ENCODE measurements at places on chromosomes 1 and 21. TPM values are rescaled to one million over a fixed set of nuclear protein-coding genes. Genes with fewer than 3 reads are reported as not detected.

GRCh38 chr1:109619576-109620400 is at the start of the genes AMPD2 and GNAT2:
Gene AMPD2, plus strand, starts transcription at chr1:109619837. Its CDS starts 1,339 bp downstream, at chr1:109621176.
Gene GNAT2, minus strand, starts transcription at chr1:109619616. Its CDS starts 6,746 bp downstream, at chr1:109612870.
- H3K4me1 ChIP-seq, result peaks cover 66% of the 10 kb centered on the region
- peak within 1 kb of the TSS; percentile 84 for H3K4me3 ChIP-seq
- DNase-seq, result peak; percentile 73
- no peaks in the 10 kb centered on the region for H3K27me3 ChIP-seq

- peaks cover 4% of the 10 kb centered on the region for H3K27me3 ChIP-seq
- H3K27ac ChIP-seq, result no peak overlapping the region
- H3K4me1 ChIP-seq, result no peaks in the 10 kb centered on the region
- DNase-seq, result no peak
- no peak overlapping the region for H3K4me3 ChIP-seq
Observed at GRCh38 chr1:182357171-182357570, 34.4 kb downstream of the GLUL start.

- peak overlapping the region; percentile 92 for H3K27ac ChIP-seq
- no peaks in the 10 kb centered on the region for H3K27me3 ChIP-seq
- peak; percentile 24 for DNase-seq
- peaks cover 68% of the 10 kb centered on the region for H3K4me1 ChIP-seq
- peaks cover 8% of the 10 kb centered on the region for H3K36me3 ChIP-seq
Observed at GRCh38 chr1:221776495-221777301, 34.8 kb upstream of the DUSP10 start.

Gene MYOG
- total RNA-seq, result not detected

DNA sequence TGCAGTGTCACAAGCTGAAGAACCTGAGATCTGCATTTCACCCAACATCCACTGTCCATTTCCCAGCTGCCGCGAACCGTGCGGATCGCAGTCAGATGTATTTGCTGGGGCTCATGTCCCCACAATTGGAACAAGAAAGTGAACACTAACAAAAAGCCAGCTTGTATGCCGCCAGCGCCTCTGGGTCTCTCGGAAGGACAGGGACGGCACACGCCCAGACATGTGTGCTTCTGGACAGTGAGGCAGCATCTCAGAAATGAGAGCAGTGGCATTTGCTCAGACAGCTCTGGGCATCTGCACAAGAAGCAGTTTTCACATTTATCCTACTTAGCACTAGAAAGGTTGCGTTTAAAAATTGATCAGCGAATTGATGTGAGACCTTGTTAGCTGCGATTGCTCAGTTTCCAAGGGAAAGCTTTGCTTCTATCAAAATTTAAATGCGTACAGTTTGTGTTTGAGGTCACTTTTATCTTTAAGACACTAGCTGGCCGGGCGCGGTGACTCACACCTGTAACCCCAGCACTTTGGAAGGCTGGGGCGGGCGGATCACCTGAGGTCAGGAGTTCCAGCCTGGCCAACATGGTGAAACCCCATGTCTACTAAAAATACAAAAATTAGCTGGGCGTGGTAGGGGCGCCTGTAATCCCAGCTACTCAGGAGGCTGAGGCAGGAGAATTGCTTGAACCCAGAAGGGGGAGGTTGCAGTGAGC is 28.7 kb downstream of the KCNAB2 start:
- H3K27ac ChIP-seq, result no peak overlapping the region
- no peaks in the 10 kb centered on the region for H3K4me1 ChIP-seq
- no peak overlapping the region for H3K4me3 ChIP-seq
- DNase-seq, result no peak
- no peaks in the 10 kb centered on the region for H3K27me3 ChIP-seq

Gene IL20
- total RNA-seq, result not detected

GRCh38 chr1:65174585-65174984 is 26.6 kb downstream of the AK4 start:
- H3K27me3 ChIP-seq, result no peaks in the 10 kb centered on the region
- H3K4me1 ChIP-seq, result peaks cover 8% of the 10 kb centered on the region
- no peak for DNase-seq

DNA sequence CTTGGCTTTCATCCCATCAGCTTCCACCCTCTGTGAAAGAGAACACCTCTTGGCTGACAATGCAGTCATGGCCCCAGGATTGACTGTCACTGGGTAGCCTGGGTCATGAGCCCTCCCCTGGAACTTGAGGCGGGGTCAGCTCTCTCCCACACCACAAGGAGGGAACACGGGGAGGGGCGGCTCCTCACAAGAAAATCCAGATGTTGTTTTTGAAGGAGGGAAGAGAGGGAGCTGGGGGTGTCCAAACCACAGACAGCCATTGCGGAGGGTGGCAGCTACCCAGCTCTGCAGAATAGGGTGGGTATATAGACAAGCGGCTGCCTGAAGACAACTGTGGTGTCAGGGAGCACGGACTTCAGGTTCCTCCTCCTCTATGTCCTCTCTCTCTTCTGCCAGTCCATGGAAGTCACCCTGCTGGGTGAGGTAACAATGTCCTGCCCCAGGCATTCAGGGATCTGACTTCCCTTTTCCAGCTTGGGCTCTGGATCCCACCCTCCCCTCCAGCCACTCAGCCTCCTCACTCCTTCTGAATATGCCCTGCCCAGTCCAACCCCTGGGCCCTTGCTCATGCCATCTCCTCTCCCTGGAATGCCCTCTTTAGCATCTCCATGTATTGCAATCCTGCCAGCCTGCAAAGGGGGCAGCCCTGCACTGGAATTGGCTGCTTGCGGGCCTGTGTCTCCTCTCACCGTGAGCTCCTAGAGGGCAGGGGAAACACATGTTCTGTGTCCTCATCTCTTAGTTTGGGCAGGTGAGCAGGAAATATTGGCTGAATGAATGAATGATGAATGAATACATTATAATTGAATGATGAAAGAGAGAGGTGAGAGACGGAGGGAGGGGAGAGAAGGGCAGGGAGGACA is 60.9 kb upstream of the RUNX3 start:
- peak overlapping the region; percentile 95 for H3K27ac ChIP-seq
- no peak for DNase-seq
- H3K27me3 ChIP-seq, result no peaks in the 10 kb centered on the region
- H3K4me3 ChIP-seq, result no peak overlapping the region
- H3K36me3 ChIP-seq, result no peaks in the 10 kb centered on the region
- H3K4me1 ChIP-seq, result peaks cover 95% of the 10 kb centered on the region

DNA sequence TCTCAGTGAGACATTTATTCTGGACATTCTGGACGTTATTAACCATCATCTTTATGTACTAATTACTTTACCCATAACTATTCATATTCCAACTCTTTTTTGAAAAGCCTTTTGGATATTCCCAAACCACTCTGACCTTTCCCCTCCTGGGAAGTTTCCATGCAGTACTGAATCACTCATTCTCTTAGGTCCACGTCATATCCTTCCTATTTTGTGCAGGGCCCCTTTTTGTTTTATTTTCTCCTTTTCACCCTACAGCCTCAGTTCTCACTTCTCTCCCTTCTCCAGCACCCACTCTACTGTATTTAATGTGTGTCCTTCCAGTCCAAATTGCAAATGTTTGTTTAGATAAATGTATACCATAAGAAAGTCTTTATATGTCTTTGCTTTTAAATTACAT is 16.4 kb upstream of the ATP1A1 start:
- peaks cover 30% of the 10 kb centered on the region for H3K4me1 ChIP-seq
- no peak for DNase-seq
- H3K4me3 ChIP-seq, result no peak overlapping the region
- H3K27me3 ChIP-seq, result no peaks in the 10 kb centered on the region
- H3K36me3 ChIP-seq, result no peaks in the 10 kb centered on the region

DNA sequence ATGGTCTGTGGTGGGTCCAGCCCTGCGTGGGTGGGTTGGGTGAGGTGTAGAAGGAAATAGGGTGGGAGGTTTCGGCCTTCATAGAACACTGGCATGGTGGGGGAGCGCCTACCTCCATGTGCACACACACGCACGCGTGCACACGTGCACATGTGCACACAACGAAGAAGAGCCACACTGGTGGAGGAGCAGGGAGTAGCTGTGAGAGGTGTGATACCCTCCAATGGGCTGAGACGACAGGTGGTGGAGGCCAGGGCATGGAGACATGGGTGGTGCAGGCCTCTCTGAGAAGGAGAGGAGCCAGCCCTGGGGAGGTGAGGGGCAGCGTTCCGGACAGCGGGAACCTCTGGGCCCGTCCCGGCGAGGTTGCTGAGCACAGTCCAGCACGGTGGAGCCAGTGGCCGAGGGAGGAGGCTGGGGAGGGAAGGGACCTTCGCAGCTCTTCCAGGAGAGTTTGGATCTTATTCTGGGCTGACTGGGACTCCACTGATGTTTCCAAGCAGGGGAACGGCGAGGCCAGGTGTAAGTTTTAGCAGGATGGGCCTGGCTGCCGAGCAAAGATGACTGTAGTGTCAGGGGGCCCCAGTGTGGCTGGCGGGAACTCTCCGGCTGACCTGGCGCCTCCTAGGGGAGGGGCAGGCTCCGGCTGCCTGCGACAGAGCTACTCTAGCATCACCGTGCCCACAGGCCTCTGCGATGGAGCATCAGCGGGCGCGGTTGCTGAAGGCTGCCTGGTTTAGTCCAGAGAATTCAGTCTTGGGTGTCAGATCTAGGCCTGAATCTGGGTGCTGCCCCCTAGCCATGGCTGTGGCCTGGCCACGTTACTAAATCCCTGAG is 107.2 kb downstream of the ARHGEF10L start:
- no peaks in the 10 kb centered on the region for H3K27me3 ChIP-seq
- H3K4me3 ChIP-seq, result no peak overlapping the region
- no peaks in the 10 kb centered on the region for H3K4me1 ChIP-seq
- no peaks in the 10 kb centered on the region for H3K36me3 ChIP-seq
- no peak for DNase-seq

DNA sequence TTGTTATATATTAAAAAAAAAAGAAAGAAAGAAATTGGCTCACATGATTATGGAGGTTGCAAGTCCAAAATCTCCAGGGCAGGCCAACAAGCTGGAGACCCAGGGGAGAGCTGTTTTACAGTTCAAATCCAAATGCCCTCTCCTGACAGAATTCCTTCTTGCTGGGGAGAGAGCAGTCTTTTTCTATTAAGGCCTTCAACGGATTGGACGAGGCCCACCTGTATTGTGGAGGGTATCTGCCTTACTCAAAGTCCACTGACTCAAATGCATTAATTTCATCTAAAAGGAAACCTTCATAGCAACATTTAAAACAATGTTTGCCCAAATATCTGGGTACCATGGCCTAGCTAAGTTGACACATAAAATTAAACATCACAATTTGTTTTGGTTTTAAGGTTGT is 56.9 kb upstream of the TRIM67 start:
- peaks cover 3% of the 10 kb centered on the region for H3K27me3 ChIP-seq
- H3K36me3 ChIP-seq, result no peaks in the 10 kb centered on the region
- no peak overlapping the region for H3K27ac ChIP-seq
- H3K4me3 ChIP-seq, result no peak overlapping the region

DNA sequence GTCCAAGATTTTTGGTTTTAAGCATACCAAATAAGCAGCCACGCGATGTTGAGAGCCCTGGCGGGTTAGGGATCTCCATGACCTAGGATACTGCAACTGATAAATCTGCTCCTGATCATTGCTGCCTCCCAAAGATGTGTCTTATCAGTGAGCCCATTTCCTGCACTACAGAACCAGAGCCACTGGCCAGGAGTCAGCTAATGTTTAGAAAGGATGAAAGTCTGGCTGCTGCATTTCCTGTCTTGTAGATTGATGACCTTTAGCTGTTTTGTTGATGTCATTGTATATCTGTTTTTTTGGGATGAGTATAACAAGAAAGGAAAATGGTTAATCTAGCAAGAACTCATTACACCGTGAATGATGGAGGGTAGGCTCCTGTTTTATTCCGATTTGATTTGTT is 74.5 kb downstream of the C1orf21 start:
- no peaks in the 10 kb centered on the region for H3K4me1 ChIP-seq
- no peak overlapping the region for H3K4me3 ChIP-seq
- H3K27ac ChIP-seq, result no peak overlapping the region
- no peaks in the 10 kb centered on the region for H3K36me3 ChIP-seq

Gene PRKAA2
- not detected for total RNA-seq

Gene LCE1C
- not detected for total RNA-seq

GRCh38 chr1:74395571-74395970 is 116.8 kb downstream of the LRRC53 start:
- no peak overlapping the region for H3K4me3 ChIP-seq
- H3K36me3 ChIP-seq, result no peaks in the 10 kb centered on the region
- no peak for DNase-seq

Gene PLEKHN1
- 3.2 TPM for total RNA-seq

DNA sequence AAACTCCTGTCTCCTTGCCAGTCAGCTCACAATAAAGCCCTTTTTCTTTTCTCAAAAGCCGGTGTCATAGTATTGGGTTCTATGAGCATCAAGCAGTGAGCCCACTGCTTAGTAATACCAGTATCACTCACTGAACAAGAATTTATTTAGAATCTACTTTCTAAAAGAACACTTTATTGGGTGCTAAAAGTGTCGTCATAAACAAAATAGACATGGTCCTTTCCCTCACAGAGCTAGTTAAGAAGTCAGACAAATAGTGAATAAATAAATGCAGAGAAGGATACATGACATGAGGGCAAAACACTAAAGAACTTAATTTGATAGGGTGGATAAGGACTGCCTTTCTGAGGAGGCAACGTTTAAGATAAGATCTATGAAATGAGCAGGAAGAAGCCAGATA is 32.2 kb downstream of the EVI5 start:
- H3K27ac ChIP-seq, result no peak overlapping the region
- H3K4me1 ChIP-seq, result no peaks in the 10 kb centered on the region
- no peaks in the 10 kb centered on the region for H3K36me3 ChIP-seq
- peaks cover 5% of the 10 kb centered on the region for H3K27me3 ChIP-seq

Gene COL9A2
- 1.2 TPM for total RNA-seq

Gene KCNJ15
- total RNA-seq, result not detected

Gene RPRD2
- 36.4 TPM for total RNA-seq

Gene PGLYRP3
- not detected for total RNA-seq

GRCh38 chr1:195789321-195789720 is 818.9 kb downstream of the KCNT2 start:
- H3K36me3 ChIP-seq, result no peaks in the 10 kb centered on the region
- no peaks in the 10 kb centered on the region for H3K4me1 ChIP-seq
- no peak for DNase-seq
- H3K27me3 ChIP-seq, result no peaks in the 10 kb centered on the region
- H3K27ac ChIP-seq, result no peak overlapping the region
- no peak overlapping the region for H3K4me3 ChIP-seq

Gene LRRC40
- total RNA-seq, result 19.4 TPM

DNA sequence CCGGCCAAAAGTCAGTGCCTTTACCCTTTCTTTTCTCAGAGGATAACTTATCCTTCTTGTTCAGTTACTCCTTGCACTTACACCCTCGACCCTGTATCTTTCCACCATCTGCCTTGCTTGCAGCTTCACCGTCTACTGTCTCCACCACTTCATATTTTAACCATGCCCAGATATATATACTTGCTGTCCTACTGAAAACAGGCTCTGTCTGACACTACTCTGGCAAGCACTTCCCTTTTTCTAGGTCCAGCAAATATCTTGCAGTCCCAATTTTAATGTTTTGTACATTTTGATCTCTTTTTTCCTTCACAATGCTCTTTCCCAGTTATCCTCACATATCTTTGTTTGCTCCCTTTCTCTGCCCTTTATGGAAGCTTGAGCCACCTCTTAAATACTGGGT is 308.6 kb downstream of the TPR start:
- no peak overlapping the region for H3K4me3 ChIP-seq
- H3K27me3 ChIP-seq, result peaks cover 2% of the 10 kb centered on the region
- no peak overlapping the region for H3K27ac ChIP-seq
- no peaks in the 10 kb centered on the region for H3K4me1 ChIP-seq
- no peaks in the 10 kb centered on the region for H3K36me3 ChIP-seq
- no peak for DNase-seq

Gene RASSF5
- 201 TPM for total RNA-seq

GRCh38 chr1:105442901-105443300 is 1613.6 kb upstream of the PRMT6 start:
- H3K4me1 ChIP-seq, result no peaks in the 10 kb centered on the region
- no peak for DNase-seq
- H3K27ac ChIP-seq, result no peak overlapping the region
